ENCODE measurements at places on chromosomes 16 and 17. TPM values are rescaled to one million over a fixed set of nuclear protein-coding genes. Genes with fewer than 3 reads are reported as not detected.

Gene BICDL2
- total RNA-seq: not detected

Gene SPNS2
- total RNA-seq: 3.2 TPM

Gene TMEM132E
- total RNA-seq: 1.5 TPM

Gene SHISA9
- under 0.01 TPM for total RNA-seq

Gene SOST
- not detected for total RNA-seq

Gene RRAD
- total RNA-seq: 15.3 TPM

Gene ZNF23
- total RNA-seq: 12.9 TPM

Gene CHST6
- not detected for total RNA-seq

Gene LITAFD
- total RNA-seq: not detected

Gene GRB7
- not detected for total RNA-seq

Gene DYNLL2
- 32.4 TPM for total RNA-seq

Gene ZNF785
- 8.4 TPM for total RNA-seq
